ENCODE measurements at places on chromosomes 5 and 9.

DNA sequence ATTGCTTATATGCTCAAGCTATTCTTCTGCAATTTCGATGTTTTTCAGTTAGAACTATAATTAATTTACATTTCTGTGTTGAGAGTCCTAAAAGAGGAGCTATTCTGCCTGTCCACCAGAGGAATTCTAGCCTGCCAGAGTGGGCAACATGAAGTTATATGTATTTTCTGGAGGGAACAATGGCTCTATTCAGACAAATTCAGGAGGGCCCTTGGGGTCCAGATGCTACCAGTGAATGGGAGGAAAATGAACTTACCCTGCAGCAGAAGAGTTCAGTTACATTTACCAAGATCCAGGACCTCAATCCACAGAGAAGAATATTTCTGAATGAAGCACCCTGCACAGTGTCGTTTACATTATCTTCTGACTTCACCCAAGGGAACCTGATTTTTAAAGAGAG is 80.7 kb downstream of the ITGA1 start:
- DNase-seq, result no peak

GRCh38 chr5:129771058-129771838 is 23.4 kb downstream of the MINAR2 start:
- no peak for DNase-seq

GRCh38 chr9:68507130-68507805 is 33.4 kb downstream of the TMEM252 start:
- DNase-seq, result no peak

DNA sequence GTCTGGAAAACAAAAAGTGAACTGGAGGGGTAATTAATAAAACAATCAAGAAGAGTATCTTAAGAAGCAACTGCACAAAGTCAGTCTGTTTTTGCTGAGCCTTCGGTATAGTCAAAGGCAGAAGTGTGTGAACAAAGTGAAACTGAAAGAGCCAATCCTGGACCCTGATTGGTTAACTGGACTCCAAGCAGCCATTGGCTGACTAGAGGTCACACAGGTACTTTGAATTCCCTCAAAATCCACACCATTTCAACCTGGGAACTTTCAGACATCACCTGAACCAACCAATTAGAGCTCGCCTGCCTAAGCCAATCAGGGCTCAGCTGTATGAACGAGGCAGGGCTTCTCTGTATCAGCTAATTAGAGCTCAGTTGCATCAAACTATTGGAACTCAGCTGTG is 286.7 kb downstream of the TLE4 start:
- no peak for DNase-seq

GRCh38 chr5:21802869-21803490 is 1050.2 kb downstream of the CDH12 start:
- DNase-seq, result no peak

DNA sequence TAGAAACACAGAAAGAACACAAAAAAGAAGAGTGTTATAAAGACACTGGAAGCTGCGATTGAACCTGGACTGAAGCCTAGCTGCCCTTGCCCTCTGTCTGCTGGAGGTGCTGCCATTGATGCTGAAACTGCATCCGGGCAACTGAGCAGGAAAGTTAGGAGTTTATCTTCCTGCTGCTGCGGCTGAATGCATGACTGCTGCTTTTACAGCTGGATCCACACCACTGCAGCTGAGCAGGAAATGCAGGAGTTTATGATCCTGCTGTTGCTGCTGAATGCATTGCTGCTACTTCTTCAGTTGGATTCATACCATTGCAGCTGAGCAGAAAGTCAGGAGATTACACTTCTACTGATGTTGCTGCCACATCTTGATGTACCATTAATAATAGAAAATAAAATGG is 21.8 kb upstream of the JAKMIP2 start:
- no peak for DNase-seq

GRCh38 chr5:135332519-135333150 is 66.4 kb downstream of the MACROH2A1 start:
- no peak for DNase-seq

- DNase-seq, result no peak
These were observed 57.8 kb downstream of the CXXC5 start for GRCh38 chr5:139705655-139706587.

GRCh38 chr9:134824583-134824982 is 56.0 kb upstream of the FCN2 start:
- no peak for DNase-seq

GRCh38 chr5:96730586-96730985 is 68.4 kb downstream of the CAST start:
- DNase-seq, result no peak

DNA sequence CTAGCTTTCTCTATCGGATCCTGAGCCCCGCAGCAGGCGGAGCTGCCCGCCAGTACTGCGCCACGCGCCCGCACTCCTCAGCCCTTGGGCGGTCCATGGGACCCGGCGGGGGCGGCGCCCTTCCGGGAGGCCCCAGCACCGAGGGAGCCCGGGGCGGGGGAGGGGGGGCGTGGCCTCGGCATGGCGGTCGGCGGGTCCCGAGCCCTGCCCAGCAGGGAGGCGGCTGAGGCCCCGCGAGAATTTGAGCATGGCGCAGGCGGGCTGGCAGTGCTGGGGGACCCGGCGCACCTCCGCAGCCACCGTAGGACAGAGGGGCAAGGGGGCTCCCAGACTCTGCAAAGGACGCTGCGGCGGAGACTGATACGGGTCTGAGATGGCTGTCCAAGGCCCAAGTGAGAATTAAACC is 6.8 kb downstream of the ZDHHC11B start:
- DNase-seq, result no peak

- DNase-seq, result no peak
These were observed 13.1 kb upstream of the NFIB start for GRCh38 chr9:14327036-14327435.

DNA sequence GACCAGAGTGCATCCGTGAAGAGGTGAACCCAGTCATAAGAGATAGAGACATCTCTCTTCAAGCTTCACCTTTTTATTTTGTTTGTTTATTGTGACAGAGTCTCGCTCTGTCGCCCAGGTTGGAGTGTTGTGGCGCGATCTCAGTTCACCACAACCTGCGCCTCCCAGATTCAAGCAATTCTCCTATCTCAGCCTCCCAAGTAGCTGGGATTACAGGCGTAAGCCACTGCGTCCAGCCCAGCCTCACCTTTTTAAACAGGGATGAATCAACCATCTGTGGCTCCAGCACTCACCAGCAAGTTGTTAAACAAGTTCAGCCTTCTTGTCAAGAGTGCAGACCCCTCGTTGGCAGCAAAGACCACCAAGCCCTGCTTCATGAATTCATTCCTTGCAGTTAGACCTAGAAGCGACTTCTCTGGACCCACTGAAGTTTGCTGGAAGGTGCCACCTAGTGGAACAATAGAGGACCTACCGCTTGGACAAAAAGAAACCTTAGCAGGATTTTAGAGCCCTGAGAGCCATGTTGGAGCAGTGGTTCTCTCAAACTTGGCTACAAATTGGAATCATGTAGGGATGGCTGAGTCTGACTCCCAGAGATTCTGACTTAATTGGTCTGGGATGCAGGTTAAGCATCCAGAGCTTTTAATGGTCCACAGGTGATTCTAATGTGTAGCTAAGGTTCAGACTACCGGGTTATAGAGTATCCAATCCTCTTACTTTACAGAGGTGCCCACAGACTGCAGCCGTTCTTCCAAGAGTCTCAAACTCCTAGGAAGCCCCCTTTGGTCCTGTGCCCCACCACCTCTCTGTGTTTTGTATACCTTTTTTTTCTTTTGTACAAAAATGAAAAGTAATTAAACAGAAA is 10.5 kb upstream of the GALNT10 start:
- no peak for DNase-seq

DNA sequence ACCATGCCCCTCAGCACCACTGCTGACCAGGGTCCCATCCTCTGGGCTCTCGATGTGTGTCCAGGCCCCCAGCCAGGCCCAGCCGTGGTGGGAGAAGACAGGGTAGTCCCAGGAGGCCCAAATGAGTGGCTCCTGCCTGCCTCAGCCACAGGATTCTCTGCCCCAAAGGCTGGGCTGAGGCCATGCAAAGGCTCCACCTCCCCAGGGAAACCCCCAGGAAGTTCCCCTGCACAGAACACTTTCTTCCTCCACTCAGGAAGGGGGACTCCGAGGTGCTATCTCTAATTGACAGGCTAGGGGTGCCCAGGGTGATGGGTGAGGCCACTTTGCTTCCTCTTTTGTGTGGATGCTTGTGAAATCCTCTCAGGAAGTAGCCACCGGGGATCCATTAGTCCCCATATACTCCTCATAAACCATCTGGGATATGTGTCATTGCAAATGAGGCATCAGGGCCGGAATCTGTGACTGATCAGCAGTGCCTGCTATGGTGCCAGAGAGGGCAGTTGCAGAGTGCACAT is 23.1 kb upstream of the TDRD7 start:
- no peak for DNase-seq

GRCh38 chr9:36222449-36222848 is 31.7 kb downstream of the CLTA start:
- DNase-seq, result no peak

DNA sequence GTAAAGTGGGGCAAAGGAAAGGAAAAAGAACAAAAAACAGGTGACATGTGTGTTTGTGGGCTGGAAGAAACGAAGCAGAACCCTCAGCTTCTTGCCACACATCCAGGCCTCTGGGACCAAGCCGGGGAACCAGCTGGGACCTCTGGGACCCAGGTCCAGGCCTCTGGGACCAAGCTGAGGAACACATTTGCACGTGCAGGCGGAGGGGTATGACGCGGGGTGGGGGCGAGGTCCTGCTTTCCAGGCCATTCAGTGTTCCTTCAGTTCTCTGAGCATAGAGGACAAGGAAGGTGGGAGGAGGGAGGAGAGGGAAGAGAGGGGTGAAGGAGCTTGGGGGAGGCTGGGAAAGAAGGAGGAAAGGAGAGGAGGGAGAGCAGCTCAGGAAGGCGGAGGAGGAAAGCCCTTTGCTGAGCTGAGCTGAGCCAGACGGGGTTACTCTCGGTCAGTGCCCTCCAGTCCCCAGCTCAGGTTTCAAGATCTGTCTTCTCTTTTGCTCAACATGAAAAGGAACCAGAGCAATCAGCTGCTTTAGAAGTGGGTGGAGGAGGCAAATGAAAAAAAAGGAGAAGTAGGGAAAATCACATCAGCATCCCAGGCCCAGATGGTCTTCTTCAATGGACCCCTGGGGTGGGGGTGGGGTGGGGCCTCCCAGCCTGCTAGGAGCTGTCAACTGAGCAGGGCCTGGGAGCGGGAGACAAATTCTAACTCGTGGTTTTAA is 59.1 kb downstream of the ABCA1 start:
- no peak for DNase-seq

DNA sequence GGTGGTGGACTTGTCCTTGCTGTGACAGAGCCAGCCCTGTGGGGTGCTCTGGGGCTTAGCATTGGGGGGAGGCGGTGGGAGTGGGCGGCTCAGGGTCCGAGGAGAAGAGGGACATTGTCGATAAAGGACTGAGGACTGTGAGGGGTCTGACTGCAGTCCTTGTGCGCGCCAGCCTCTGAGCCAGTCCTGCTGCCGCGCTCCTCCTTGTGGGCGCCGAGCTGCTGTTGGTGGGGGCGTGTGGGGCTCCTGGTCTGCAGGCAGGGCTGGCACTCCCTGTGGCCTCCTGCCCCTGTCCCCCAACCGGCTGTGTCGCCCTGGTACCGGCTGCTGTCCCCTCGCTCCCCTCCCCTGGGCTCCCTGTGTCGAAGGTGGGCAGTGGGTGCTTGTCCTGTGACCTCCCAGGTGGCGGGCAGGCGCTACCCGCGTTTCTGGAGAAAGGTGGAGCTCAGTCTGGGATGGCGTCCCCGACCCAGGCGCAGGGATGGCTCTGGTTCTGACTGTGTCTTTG is 6.9 kb downstream of the RNU6ATAC start:
- no peak for DNase-seq

DNA sequence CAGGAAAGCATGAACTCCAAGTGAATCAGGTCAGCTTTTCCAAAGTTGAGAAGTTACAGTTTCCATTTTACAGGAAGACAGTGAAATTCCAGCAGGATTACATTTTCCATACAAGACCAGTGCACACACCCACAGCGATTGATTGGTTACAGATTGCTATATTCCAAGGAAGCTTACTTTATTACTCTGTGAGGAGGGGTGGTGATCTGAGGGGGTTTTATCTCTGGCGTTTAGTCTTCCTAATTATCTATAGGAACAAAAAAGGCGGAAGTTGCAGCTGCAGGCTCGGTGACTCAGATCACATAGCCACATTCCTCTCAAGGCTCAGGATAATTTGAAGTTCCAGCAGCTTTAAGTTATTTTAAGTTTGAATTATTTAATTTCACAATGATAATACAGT is 450.4 kb upstream of the NMUR2 start:
- DNase-seq, result no peak

- no peak for DNase-seq
These were observed 95.4 kb downstream of the CACNA1B start for GRCh38 chr9:137972988-137973470.

- DNase-seq, result no peak
These were observed 153.6 kb downstream of the TRIO start for GRCh38 chr5:14296533-14297331.

- no peak for DNase-seq
These were observed 69.9 kb upstream of the NIPAL4 start for GRCh38 chr5:157390133-157390532.

All from activated CD8-positive, alpha-beta memory T cell treated with anti-CD3 and anti-CD28 coated beads for 1 hour (primary cell).